ENCODE measurements at places on chromosomes 12 and 14.

DNA sequence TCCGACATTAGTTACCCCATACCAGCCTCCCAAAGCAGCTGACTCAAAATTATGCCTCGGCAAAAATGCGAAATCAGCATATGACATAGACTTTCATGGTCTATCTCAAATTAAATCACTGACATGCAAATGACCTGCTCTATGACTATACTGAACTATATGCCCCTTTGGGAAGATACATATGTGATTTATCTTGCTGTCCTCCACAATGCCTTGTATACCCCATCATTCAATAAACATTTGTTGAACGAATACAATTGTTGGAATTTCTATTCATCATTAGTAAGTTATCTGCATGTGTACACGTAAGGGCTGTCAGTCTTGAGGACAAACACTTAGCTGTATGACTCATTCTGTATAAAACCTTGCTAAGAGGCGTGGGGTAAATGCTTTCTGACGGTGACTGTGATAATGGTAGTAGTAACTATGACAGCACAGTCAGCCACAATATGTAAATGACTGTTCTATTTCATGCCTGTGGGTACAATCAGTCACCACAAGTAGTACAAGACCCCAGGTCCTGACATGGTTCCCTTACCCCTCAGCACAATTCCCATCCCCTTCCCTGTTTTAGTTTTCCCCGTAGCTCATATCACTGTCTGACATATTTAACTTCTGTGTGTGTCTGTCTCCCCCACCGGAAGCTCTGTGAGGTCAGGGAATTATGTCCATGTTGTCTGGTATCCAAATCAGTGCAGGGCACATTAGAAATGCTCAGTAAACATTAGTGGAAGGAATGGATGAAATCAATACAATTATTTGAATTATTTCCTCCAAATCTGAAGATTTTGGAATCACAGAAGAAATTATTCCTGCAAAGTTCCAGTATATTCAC lies 42.8 kb downstream of the STXBP6 start:
- DNase-seq, result no peak

- no peak for DNase-seq
Observed at GRCh38 chr14:93006567-93007051, 83.7 kb downstream of the CHGA start.

- no peak for DNase-seq
Observed at GRCh38 chr12:41981013-41981412, 163.7 kb downstream of the GXYLT1 start.

DNA sequence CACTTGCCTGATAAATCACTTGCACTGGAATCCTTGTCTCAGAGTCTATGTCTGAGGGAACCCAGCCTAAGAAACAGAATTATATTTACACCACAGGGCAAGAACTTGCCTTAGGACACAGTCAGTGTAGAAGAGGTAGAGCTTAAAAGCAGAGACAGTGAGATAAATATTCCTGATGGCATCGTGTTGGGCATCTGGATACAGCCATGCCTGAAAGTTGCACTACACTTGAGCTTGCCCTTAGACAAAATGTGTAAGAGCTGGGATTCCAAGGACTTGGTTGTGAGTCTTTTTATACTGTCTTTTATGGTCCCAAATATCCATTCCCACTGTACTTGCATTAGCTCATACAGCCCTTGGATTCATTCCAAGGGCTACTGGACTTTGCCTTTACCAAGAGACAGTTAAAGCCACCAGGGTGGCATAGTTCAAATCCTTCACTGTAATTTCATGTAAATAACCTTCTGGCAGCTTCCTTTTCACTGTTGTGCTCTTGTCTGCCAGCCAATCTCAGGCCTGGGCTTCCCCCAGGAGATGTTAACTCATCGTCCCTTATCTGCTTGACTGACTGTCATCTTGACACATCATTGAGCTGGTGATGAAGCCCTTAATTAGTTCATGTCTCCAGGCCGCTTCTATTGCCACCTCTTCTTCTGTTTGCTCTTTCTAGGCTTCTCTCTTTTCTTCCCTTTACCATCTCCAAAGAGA lies 577.9 kb upstream of the TBX3 start:
- DNase-seq, result no peak

- DNase-seq, result no peak
Observed at GRCh38 chr12:103588680-103589079, 1.6 kb downstream of the STAB2 start.

DNA sequence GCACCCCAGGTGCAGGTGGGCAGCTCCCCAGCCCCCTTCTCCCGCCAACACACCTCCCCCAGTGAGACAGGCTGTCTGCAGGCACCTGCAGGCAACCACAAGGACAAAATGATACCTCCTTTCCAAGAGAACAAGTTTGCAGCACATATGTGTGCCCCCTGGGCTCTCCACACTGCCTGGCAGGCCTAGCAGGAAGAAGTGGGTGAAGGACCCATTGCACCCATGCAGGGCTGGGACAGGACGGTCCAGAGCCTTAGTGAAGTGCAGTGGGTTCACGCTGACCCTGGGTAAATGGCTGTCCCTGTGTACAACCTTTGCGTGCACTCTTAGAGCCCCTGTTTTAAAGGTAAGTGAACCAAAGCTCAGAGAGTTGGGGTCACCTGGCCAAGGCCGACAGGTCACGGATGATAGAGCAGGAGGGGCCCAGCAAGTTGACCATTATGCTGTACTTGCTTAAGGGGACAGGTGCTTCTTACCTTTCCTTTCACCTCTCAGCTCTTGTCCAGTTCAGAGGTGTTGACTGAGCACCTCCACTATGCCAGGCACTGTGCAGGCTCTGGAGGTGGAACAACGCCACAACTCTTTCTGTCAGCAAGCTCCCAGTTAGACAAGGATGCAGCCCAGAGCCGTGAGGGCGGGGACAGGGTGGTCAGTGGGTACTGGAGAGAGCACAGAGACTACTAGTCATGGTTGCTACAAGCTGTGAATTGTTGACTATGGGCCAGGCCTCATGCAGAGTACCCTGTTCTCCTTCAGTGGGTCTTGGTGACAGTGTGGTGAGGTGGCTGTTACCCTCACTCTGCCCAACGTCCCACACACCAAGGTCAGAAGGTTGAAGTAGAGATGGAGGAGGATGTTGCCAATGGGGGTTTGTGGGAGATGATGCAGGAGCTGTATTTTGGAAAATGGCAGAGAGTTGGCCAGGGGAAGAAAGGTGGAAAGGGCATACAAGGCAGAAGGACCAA lies 125.9 kb downstream of the PAPOLA start:
- no peak for DNase-seq

DNA sequence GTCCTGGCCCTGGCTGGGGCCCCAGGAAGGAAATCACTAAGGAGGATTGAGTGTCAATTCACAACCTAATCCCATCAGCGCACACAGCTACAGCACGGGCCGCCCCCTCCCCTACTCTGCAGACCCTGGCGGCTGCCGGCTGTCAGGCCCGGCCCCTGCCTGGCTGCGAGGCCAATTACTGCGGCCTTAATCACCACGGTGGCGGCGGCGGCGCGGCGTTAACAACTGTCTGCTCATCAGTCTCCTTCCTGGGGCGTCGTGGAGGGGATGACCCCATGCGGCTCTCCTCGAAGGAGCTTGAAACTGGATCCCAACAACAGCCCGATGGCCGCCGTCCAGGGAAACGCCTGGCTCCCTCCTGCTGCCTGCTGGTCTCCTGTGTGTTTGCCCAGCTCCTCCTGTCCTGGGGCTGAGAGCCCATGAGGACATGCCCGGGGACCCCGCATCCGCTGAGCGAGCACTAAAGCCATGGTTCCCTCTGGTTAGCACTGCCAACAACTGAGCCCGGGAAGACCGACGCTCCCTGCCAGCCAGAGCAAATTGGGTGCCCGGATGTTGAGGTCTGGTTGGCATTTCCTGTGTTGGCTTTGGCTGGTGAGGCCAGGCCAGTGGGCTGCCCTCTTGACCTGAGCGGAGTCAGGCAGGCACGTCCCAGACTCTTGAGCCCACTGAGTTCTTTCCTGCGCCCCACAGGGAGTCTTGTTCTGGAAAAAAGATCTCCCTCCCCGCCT lies 21.8 kb upstream of the EIF2B2 start:
- DNase-seq, result no peak

DNA sequence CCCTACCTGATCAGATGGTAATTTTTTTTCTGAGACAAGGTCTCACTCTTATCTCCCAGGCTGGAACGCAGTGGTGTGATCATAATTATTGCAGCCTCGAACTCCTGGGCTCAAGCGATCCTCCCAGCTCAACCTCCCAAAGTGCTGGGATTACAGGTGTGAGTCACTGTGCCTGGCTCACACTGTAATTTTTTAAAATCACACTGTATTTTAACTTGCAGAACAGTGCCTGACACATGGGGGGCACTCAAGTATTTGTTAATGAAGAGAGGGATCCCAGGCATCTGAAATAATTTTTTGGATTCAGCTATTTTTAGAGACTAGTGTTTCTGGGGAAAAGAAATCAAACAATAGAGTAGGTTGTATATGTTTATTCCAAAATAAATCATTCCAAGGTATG lies 21.7 kb downstream of the LIMA1 start:
- DNase-seq, result no peak

DNA sequence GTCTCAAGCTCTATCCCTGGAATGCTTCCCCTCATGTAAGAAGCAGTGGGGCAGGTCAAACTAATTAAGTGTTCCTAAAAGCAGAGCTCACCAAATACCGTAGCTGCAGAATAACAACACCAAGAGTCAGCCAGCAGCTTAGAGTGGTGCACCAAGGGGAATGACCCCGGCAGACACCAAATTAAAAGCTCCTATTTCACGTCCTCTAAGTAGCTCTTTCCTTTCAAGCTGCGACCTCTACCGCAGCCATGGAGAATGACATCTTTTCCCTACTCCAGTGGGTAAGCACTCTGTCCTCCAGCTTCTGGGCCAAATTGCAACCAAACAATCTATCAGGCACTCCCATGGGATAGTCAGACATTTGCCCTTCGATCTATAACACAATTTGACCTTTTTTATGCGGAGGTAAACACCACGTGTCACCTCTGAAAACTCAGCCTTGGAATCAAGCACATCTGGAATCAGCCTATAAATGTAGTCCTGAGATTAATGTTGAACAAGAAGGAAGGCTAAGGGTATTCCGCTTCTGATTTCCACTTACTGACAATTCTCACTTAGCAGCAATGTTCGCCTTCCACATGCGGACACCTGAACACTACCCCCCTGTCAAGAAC lies 67.6 kb upstream of the CDKN3 start:
- DNase-seq, result no peak

DNA sequence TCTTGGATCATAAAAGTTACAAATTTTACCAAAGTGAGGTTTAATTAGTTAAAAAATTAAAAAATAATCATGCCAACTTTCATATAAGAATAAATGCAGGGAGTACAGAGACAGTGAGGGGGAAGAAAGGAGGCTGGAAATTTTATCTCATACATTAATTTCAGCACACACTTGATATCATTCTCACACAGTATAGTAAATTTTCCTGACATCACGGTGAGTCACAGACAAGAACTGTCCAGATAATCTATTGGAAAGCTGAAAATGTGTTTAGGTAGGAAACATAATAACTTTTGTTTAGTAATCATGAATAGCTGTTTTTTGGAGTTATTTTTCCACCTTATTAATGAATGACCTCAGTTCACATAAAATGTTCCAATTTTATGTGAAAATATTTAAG lies 1204.8 kb downstream of the GALC start:
- no peak for DNase-seq

- DNase-seq, result no peak
Observed at GRCh38 chr12:108210001-108210400, 80.9 kb downstream of the WSCD2 start.

GRCh38 chr14:35480119-35480769 lies 53.7 kb upstream of the INSM2 start:
- DNase-seq, result no peak

- DNase-seq, result no peak
Observed at GRCh38 chr14:34649344-34649743, 19.4 kb upstream of the SNX6 start.

GRCh38 chr12:65570451-65571130 lies 253.7 kb upstream of the HMGA2 start:
- DNase-seq, result no peak

DNA sequence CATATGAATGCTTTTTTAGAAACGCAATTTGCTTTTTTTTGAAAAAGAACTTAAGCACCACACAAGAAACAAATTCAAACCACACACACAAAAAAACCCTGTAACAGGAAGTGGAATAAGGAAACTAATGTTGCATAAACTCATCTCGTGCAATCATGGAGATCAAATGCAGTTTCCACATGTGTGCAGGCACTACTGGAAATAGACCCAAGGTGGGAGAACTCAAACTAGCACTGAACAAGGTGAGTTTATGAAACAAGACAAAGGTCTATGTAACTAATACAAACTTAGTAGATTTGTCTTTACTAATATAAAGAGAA lies 17.5 kb downstream of the NIN start:
- DNase-seq, result no peak

- no peak for DNase-seq
Observed at GRCh38 chr12:88361493-88361892, 218.8 kb downstream of the KITLG start.

- DNase-seq, result no peak
Observed at GRCh38 chr12:57193706-57194245, 22.8 kb upstream of the NXPH4 start.

- no peak for DNase-seq
Observed at GRCh38 chr14:48390346-48390745, 714.9 kb upstream of the MDGA2 start.

DNA sequence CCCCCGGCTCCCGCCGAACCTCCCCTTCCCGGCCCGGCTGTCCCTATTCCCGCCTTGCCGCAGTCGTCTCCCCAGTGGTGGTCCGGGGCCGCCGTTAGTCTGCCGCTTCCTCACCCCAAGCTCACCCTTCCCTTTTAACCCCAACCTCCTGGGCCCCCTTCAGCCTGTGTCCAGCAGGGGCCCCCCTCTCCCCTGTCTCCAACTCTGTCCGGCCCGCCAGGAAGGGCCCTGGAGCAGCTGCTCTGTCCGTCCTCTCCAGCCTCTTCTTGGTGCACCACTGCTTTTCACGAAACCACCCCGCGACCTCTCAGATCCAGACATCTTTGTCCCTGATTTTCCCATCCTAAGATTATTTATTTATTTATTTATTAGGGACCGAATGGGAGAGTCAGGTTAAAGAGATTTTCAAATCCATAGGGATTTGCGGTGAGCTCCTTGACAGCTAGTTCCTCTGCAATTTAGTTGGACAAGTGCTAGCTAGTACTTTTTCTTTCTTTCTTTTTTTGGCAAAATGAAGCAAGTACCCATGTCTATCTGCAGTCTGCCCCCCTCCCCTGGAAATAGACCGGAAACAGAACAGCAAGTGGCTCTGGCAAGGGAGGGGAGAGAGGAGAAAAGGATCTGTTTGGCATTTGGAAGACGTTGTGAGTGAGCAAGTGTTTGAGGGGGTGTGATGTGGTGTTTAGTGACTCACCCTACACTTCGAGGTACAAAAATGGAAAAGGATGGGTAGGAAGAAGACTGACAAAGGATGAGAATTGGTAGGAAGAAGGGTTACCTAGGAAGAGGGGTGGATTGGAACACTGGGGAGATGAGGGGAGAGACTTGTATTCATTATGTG lies 632 bp downstream of the UBR7 start:
- DNase-seq, result no peak

DNA sequence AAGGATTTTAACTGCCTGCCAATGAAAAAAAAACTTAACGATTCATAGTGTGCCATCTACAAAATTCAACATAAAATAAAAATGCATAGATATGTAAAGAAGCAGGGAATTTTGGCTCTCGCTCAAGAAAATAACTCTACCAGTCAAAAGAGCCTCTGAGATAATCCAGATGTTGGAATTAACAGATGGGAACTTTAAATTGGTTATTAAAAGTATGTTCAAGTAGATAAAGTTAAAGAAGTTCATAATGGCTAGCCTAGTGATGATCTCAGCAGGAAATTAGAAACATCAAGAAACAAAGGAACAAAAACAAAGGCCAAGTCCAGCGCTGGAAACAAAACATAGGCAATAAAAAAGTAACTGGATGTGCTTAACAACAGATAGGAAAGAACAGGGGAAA lies 23.1 kb downstream of the PIK3C2G start:
- no peak for DNase-seq

Data from activated T-helper 1 cell treated with anti-CD3 and anti-CD28 coated beads, Interleukin-2, amount 50 U/mL, for 16 hours (primary cell).